ENCODE measurements at places on chromosomes 5 and 9.

DNA sequence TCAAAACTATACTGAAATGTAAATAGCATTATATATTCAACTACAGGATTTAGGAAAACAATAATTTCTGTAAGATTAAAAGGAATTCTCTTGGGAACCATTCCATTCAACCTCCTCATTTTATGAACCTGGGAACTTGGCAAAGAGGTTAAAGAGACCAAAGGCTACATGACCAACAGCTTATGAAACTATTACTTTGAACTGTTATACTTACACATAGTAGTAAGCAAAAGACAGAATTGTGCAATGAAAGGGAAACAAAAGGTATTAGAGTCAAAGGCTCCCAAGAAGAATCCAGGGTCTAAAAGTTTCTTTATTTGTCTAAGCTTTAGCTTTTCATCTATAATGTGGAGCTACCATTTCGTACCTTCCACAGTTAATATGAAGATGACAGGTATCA lies 7.2 kb downstream of the C9orf72 start:
- no peak for DNase-seq

DNA sequence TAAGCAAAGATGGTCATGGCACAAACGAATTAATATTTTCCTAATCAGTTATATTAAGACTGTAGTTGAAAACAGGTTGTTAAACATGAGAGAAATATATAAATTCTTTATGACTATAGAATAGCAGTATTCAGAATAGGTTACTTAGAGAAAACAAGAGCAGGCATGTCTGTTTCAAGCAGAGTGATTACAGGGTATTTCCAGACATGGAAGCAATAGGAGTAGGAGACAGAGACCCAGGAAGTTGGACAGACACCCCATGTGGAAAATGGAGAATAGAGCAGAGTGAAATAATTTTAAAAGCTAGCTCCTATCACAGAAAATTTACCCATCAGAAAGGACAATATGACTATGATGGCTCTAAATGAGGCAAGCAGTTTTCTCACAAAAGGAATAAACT lies 111.5 kb downstream of the IZUMO3 start:
- DNase-seq: no peak

- no peak for DNase-seq
Observed at GRCh38 chr9:70192707-70193106, 66.1 kb upstream of the SMC5 start.

DNA sequence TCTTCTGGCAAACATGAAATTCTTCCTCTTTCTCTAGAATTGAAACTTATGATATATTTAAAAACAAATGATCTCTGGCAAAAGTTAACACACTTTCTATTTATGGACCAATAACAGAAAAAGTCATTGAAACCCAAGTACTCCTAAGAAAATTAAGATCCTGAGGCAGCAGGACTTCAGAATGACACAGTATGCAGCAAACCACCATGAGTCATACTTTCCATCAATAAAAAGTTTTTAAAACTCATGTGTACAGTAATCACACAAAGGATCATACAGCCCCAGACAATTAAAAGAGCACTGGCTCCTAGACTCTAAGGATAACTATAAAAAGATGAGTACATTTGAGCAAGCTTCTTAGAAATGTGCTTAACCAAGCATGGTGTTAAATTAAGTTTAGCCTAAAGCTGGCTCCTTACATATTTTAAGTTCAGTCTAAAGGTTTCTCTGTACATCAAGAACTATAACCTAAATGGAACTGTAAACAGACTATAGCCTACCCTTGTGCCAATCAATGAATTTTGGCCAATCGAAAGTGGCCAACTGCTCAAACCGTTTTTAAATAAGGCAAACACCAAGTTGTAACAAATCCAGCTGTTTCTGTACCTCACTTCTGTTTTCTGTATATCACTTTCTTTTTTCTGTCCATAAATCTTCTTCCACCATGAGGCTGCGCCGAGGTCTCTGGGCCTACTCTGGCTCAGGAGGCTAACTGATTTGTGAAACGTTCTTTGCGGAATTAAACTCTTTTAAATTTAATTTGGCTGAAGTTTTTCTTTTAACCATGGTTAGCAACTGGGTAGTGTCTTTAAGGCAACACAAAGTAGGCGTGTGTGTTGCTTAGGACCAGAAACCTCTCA lies 232.1 kb upstream of the PIK3R1 start:
- DNase-seq: no peak

GRCh38 chr9:2523591-2523990 lies 98.0 kb upstream of the VLDLR start:
- DNase-seq: no peak

DNA sequence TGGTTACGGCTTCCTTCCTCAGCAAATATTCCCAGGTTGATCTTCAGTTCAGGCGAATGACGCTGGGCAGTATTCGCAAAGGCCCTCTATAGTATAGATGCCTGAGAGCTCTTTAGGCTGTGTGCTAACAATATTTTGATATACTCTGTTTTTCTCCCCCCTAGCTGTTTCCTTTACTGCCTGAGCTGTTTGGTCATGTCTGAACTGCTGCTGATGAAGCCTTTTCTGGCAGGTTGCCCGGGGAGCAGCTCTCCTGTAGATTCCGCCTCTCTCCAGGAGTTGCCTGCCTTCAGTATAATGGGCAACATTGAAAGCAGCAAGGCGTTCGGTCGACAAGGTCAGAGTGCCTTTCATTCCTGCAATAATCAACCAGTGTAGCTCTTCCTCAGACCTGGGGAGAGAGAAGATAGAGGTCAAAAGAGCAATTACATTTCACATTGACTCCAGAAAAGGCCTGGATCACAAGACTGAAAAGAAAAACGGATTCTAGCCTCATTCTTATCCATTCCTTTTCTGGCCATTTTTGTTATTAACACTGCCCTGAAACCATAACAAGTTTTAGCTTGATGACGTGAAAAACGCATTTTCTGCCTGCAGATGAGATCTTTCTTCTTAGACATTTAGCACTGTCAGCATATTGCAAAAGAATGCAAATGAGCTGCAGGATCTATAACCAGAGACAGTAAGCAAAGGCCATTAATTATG lies 60.1 kb upstream of the ZNF608 start:
- DNase-seq: peak; percentile 26

Measured in WERI-Rb-1 (cell line).